ENCODE measurements at places on chromosomes 16 and 17. TPM values are rescaled to one million over a fixed set of nuclear protein-coding genes. Genes with fewer than 3 reads are reported as not detected.

Gene ZNF232
- polyA plus RNA-seq = 19.3 TPM

Gene PPP1R27
- polyA plus RNA-seq = 296 TPM

Gene KRTAP3-2
- polyA plus RNA-seq = not detected

Gene MAP3K14
- polyA plus RNA-seq = 24.6 TPM

DNA sequence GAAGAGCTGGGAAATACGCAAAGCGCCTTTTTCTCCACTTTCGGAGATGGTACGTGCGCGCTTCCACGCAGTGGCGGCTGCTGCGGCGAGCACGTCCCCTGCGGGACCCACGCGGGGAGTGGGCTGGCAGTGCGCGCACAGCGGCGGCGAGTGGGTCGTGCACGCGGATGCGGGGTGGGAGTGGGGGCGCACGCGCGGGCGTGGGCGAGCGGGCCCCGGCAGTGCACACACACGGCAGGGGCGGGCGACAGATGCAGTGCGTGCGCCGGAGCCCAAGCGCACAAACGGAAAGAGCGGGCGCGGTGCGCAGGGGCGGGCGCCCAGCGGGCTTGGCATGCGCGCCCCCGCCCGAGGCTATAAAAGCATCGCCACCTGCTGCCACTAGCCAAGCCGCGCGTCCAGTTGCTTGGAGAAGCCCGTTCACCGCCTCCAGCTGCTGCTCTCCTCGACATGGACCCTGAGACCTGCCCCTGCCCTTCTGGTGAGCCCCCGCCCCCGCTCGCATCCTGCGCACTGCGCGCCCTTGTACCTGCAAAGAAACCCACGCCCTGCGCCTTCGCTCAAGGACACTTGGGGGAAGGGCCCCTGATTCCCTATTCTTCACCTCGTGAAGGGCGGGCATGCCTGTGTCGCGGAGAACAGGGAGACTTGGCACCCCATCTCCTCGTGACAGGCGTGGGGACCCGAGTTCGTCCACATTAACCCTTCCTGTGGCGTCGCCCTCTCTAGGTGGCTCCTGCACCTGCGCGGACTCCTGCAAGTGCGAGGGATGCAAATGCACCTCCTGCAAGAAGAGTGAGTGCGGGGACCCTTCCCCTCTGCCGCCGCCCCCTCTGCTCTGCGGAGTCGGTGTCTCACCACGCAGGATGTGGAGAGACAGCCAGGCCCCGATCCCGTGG, at the start of gene MT3:
MT3 (plus strand) TSS at position 388 of the 899 bp plus-strand sequence; CDS start at position 451, 63 bp downstream.
- no peaks in the 10 kb centered on the region for H3K36me3 ChIP-seq
- H3K27me3 ChIP-seq = peaks cover 18% of the 10 kb centered on the region
- H3K4me1 ChIP-seq = peaks cover 4% of the 10 kb centered on the region
- no peak within 1 kb of the TSS for H3K27ac ChIP-seq
- H3K4me3 ChIP-seq = peak within 1 kb of the TSS; percentile 65

DNA sequence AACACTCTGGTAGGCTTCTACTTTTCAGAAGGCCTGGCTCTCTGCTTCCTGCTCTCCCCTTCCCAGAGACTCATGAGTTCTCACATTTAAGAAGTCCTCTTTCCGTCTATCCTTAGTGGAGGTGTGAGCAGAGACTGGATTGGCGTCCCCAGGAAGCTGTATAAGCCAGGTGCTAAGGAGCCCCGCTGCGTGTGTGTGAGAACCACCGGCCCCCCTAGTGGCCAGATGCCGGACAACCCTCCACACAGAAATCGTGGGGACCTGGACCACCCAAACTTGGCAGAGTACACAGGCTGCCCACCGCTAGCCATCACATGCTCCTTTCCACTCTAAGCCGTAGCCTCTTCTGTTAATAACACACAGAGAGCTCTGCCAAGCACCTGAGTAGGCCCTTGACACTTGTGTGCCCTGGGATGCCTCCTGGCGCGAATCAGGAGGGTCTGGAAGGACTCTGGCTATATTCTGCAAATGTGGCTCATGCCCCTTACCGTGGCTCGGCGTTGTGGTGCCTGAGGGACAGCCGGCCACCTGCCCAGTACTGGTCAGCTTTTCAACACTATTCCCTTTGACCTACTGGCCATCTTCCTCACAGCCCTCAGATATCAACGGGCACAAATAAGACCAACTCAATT, 13.9 kb downstream of the CYB5D2 start:
- no peak overlapping the region for H3K27ac ChIP-seq
- no peaks in the 10 kb centered on the region for H3K27me3 ChIP-seq
- H3K4me3 ChIP-seq = no peak overlapping the region
- peaks cover 3% of the 10 kb centered on the region for H3K36me3 ChIP-seq
- DNase-seq = no peak
